ENCODE measurements at places on chromosomes 16 and 17.

GRCh38 chr17:40664582-40665333 lies at the start of gene KRT222:
KRT222 (minus strand) TSS chr17:40665177; CDS start chr17:40665099, 78 bp downstream.
- DNase-seq = no peak

- no peak for DNase-seq
Observed at GRCh38 chr17:81160306-81160705, 5.0 kb upstream of the PVALEF start.

GRCh38 chr16:50671644-50672260 lies 9.4 kb downstream of the SNX20 start:
- DNase-seq = no peak

DNA sequence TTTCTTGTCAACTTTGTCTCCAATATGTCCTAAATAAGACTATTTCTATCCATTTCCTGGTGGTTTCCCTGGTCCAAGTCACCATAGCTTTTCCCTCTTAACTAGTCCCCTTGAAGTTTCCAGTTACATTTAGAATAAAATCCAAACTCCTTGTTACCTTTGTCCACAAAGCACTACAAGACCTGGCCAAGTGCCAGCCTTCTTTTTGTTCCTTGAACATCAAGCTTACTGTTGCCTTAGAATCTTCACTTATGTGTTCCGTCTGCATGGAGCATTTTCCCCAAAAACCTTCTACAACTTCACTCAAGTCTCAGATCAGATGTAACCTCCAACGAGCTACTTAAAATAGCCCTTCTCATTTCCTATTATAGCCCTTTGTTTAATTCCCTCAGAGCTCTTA lies 101.4 kb downstream of the ITFG1 start:
- DNase-seq = no peak

DNA sequence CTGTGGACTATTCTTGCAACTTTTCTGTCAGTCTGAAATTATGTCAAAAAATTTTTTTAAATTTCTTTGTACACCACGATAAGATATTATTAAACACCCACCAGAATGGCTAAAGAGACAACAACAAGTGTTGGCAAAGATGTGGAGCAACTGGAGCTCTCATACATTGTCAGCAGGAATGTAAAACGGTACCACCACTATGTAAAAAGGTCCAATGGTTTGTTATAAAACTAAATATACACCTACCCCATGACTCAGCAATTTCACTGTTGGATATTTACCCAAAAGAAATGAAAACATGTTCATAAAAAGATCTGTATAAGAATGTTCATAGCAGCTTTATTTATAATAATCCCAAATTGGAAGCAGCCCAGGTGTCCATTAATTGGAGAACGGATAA lies 7.2 kb downstream of the KIAA0753 start:
- no peak for DNase-seq

DNA sequence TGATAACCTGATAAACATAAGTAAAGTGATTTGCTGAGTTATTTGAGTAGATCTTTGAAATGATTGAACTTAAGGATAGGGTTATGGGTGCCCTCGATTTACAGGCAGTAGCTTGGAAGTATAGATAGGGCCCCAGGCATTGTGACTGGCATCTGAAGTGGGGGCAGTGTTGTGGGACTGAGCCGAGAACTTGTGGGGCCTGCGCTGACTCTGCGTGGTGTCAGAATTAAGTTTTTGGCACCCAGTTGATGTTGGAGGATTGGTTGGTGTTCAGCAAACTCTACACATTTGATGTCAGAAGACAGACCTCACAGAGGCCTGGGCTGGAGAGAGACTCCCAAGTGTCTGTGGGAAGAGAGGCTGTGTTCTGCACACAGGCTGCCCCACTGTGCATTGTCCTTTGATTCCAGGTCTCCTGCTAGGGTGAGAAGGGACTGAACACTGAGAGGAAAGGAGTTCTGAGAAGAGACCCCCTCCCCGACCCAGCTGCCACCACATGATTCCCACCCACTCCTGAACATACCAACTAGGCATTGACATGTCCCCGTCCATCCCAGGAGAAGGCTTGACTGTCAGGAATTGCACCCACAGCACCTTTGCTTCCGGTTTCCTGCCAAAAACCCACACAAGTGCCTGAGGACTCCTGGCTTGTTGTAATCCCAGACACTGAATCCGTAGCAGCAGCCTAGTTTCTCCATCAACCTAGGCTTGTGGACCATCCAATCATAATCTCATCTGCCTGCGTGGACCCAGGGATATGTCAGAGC lies 4.5 kb downstream of the ZNF267 start:
- DNase-seq = no peak

GRCh38 chr17:55690105-55690508 lies 32.6 kb downstream of the TMEM100 start:
- no peak for DNase-seq

DNA sequence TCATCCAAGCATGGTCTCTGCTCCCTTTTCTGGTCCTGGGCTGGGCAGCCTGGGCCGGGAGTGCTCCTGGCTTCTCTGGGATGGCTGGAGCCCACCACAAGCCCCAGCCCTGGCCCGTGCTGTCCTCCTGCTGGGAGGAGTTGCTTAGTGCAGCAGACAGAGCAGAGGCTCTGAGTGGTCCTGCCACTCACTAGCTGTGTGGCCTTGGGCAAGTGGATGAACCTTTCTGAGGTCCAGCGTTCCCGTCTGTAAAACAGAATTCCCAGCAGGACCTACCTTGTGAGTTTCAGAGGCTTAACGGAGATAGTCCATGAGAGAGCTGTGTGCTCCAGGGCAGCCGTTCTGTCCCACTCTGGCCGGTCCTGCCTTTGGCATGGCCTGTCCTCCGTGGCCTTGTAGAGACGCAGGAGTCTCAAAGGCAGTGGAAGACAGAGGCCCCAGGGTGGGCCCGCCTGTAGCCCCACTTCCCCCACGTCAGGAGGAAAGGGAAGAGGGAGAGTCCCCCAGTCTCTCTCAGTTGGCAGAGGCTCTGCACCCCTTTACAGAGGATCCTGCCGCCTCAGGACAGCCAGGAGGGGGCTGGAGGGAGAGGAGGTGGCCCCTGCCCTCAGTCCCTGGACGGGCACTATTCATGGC lies 7.8 kb downstream of the MYO15B start:
- no peak for DNase-seq

Measured in activated CD8-positive, alpha-beta memory T cell treated with anti-CD3 and anti-CD28 coated beads for 1 hour (primary cell).